ENCODE measurements at places on chromosomes 12 and 14.
A peak's percentile ranks its signal among the peaks of the same experiment; 100 is the strongest.

DNA sequence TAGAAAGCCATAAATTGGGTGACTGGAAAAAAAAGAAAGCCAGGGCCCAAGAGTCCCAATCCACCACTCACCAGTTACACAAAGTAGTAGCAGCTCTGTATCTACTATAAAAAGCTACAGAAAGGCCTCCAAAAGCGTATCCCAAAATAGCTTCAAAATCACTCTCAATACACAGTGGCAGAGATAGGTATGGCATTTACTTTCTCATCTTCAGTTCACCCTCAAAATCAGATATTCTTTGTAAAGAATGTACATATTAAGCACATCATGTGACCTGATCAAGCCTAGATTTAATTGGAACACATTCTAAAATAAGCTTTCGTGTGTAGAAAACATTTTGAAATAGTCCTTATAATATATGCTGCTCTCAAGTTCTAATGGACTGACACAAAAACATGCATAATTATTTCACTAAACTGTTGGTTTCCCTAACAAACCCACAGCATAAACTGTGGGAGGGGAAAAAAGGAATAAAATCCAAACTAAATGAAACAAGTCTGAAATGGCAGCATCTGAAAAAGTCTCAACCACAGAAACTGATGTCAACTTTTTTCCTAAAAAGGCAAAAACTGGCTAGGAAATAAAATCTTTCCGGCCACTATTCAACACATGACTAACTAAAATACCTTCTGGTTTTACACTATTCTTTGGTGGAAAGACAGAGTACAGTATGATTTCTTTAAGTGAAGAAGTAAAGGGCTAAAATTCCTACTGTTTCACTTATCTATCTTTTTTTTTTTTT lies 25.9 kb downstream of the UBE2N start:
- DNase-seq, result no peak

DNA sequence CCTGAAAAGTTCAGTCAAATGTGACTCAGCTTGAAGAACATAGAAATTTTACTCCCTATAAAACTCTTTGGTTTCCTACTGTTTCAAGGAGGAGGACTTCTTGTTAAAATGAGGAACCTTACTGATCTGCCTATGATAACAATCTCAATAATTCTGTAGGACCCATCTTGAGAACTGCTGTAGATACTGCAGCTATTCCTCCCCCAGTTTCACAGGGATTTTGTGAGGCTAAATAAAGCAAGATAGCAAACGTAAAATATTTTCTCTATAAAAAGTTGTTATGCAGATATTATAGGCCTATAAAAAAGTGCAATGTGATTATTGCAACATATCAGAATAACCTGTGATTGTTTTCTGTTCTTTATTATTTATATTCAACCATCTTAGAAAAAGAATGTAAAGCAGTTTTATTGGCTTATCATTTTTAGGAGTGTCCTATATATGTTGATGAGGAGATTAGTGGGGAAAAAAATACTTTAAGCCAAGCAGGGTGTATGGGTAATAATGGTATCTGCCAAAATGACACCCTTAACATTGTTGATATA lies 12.1 kb downstream of the CLEC14A start:
- no peak for DNase-seq

DNA sequence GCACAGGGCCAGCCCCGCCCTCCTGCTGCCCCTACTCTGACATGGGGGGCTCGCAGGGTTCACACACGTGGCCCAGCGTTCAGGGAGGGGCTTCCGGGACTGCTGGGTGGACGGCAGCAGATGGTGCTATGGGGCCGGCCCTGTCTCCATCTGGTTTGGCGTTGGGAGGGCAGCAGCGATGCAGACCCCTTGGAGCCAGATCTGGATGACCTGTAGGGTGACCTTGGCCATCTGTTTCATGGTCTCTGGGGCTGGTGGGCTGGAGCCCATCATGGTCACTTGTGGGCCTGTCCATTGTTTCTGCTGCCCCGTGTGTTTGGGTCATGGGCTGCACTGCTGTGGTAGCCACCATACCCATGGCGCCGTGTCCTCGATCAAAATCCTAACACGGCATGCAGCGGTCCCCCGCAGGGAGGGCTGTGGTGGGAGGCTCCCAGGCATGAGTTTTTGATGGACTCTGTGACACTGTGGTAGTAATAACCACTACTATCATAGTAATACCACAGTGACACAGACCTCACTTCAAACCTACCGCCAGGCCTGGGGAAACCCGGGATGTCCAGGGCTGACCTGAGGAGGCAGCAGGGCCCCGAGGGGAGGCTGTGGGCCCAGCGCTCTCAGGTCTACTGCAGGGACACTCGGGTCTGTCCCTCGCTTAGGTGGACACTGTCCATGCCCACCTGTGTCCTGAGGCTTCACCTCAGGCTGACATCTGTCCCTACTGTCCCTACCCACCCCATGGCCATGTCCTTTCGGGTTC lies 359.4 kb downstream of the TMEM121 start:
- DNase-seq, result no peak

DNA sequence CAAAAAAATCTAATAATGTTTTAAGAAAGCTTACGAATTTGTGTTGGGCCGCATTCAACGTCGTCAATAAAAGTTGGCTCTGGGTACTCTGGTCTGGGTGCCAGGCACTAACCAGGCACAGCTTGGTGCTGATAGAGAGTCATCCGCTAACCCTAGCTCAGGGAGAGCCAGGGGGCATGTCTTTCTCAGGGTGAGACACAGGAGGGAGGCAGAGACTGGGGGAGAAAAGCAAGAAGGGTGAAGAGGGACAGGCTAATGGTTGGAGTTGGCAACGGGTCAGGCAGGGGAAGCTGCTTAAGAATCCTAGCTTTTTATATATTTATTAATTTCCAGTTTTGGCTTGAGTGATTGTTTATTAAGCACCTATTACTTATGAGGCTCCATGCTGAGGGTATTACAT lies 105.0 kb downstream of the CMKLR1 start:
- no peak for DNase-seq

- DNase-seq, result no peak
These were observed 57.2 kb upstream of the JDP2 start for GRCh38 chr14:75370416-75371205.

GRCh38 chr12:98901189-98901588 lies 256.1 kb downstream of the APAF1 start:
- no peak for DNase-seq

- DNase-seq, result no peak
These were observed 64.9 kb upstream of the LMNTD1 start for GRCh38 chr12:25617991-25618390.

DNA sequence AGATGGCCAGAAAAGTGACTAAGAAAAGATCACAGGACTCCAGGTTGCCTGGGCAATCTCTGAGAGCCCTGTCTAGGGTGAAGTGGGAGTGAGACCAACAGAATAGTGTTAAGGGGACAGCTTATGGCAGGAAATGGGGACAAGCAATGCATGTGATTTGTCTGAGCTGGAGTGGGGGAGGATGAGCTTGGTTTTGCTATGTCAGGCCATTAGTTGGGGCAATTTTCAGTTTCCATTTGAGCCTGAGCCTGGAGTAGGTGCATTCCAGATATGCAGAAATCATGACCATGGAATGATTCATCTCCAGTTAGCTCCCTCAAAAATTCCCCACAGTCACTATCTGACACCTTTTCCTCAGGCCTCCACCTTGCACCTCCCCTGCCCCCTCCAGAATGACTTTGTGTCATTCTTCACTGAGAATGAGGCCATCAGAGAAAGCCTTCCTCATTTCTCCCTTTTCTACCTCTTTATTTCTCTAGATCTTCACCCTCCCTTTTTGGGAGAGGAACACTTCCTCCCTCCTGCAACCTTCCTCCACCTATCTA lies 150.9 kb upstream of the PLEKHG7 start:
- peak; percentile 26 for DNase-seq
